ENCODE measurements at places on chromosomes 12 and 14.
A peak's percentile ranks its signal among the peaks of the same experiment; 100 is the strongest.

DNA sequence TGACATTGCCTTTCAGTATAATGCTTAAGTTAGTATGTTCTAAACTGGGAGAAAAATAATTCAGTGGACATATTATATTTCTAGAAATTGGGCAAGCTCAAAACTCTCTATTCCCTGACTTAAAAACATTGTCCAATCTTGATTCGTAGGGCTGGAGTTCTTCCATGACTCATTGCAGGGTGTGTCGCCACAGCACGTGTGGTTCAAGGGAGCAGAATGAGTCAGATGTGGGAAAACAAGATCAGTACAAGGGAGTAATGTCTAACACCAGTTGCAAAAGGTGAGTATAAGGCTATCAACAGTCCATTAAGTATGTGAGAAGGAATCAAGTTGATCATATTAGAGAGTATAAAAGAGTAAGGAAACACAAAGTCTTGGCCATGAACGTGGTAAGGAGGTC lies 887.0 kb downstream of the TMTC2 start:
- DNase-seq = no peak

DNA sequence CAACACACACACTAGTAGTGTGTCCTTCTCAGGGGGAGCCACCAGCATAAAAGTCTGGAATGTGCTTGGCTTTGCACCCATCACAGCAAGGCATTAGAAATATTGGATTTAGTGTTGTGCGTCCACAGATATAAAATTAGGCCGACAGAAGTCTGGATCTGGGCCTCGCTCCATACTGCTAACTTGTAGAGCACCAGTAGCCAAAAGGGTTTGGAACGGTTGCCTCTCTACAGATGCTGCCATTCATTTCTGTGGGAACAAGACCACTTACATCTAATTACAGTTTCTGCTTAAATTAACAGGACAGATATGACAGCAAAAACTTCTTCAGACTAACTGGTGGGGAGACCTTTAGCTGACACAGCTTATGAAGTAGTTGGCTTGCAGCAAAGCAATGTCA lies 94.2 kb downstream of the EXOC5 start:
- DNase-seq = no peak

DNA sequence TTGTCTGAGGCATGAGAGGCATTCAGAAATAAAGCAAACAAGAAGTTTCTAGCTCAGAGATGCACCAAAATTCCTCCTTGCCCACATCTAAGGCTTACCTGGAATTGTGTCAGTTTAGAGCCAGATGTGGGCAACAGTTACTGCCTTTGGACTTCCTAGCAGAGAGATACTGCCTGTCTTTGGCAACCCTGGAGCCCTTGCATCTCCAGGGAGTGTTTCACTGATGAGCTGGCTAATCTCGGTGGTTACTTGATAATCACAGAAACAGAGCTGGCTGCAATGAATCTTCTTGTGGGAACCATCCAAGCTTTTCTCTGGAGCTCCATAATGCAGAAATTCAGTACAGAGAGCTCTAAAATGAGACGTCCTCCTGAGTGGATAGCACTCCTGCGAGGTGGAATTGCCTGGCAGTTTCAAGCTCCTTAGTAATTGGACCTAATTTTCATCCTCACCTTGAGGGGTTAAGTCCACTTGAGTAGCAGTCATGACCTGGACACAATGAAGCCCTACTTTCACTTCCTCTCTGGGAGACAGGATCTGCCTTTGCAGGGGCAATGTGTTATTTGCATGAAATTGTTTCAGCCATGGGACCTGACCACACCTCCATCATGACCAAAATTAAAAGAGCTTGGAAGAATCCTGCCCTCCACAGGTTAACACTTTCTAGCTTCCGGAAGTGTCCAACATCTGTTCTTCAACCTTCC lies 108.8 kb upstream of the ARHGAP5 start:
- DNase-seq = peak; percentile 31

GRCh38 chr12:14373217-14373616 lies 7.7 kb downstream of the ATF7IP start:
- DNase-seq = peak; percentile 86

DNA sequence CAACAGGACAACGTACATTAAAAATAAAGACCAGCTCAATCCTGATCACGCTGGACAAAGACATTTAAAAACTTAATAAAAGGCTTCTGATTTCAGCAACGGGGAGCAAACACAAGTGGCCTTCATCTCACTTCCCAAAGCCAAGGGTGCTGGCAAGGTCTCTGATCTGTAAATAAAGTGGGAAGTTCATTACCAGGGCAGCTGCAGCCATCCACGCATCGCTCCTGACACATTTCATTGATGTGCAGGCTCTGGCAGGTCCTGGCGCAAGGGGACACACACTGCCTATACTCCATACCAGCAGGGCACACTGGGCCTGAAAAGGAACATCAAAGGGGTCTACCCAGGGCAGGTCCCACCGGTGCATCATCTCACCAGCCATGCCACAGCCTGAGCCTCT lies 51.0 kb downstream of the VWF start:
- DNase-seq = no peak

GRCh38 chr12:111600205-111600642 lies 1.1 kb upstream of the ATXN2 start:
- DNase-seq = no peak

GRCh38 chr12:42180990-42181596 lies 36.4 kb upstream of the GXYLT1 start:
- no peak for DNase-seq

- no peak for DNase-seq
These were observed 16.2 kb upstream of the SDR39U1 start for GRCh38 chr14:24458736-24459135.

DNA sequence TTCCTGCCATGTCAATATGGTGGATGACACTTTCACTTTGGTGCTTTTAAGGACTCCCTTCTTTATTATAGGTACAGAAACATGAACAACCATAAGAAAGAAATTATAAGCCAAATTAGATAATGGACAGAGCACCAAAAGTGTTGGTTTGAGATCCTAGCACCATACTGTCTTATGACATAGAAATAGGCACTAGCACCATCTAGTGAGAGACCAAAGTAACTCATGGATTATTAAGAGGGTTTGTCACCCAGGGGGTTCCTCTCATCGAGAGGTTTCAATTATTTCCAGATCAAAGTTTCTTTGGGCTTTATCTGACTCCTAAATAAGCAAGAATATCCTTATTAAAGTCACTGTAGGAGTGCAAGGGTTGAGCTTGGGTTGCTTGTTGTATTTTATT lies 153.0 kb upstream of the DIO2 start:
- peak; percentile 51 for DNase-seq

GRCh38 chr12:40165179-40165578 lies 59.3 kb upstream of the SLC2A13 start:
- no peak for DNase-seq

DNA sequence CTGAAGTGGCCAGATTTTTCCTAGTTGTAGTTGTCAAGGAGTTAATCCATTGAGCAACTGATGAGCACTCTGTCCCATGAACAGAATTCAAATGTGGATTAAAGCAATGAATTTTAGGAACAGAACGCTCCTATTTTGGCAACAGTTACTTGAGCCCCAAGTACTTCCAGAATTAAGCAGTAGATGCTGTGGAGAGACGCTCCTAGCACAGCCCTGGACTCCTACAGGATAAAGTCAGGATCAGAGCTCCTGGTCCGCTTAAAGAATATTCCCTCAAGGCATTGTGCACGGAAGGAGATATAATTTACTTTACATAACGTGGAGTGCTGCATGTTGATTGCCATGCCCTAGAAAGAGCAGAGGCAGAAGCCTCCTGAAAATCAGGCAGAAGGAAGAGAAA lies 53.4 kb downstream of the FLRT2 start:
- DNase-seq = no peak

DNA sequence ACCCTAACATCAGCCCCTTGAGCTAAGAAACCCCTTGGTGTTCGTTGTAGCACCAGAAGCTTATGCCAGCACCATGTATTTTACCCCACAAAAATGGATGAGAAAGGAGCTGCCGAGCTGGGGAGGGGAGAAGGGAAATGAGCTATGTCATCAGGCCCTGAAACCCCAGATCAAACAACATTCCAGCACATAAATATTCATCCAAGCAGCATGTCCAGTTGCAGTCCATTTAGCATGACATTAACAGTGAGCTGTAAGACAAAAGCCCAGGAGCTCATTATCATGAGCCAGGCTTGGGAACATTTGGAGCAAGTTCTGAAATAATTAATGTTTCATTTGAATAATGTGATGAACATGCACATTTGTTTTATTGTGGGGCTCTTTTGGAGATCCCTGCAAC lies 630.1 kb upstream of the TMEM132C start:
- DNase-seq = no peak

DNA sequence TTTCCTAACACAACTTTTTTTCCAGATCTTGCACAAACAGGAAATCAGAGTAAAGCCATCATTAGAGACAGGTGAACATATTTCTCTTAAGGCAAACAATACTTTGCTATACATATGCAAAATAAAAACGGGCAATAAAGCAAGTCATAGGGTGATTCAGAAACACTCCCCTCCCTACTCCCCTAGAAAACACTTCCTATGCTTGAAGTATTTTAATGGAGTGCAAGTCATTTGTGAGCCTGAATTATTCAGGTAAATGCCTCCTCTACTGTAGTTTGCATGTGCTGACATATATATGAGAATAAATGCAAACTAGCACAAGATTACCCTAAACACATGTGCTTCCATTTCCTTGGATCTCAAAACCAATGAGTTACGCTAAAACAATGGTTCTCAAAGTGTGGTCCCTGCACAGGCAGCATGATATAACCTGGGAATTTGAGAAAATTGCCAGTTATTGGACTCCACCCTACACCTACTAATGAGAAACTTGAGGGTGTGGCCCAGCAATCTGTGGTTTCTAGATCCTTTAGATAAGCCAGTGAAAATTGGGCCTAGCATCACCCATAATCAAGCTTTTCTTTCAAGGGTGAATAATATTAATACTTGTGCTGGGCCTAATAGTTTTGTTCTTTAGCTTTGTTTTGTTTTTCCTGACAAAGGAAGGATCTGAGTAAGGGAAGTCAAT lies 159.7 kb upstream of the BMP4 start:
- no peak for DNase-seq

DNA sequence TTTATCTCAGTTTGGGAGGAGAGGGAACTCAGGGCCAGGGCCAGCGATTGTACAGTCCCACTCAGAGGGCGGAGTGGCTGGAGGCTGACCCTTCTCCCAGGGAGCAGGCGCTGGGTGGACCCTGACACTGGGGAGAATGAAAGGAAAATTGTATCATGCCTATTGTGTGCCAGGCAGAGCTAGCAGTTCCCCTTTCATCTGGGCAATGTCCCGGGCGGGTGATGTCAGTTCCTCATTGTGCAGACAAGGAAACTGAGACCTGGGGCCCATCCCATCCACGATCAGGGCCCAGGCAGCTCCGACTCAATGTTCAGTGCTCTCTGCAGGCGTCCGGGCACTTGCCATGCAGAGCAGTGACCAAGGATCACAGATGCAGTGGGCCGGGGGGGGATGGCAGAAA lies 101.9 kb upstream of the RTL1 start:
- no peak for DNase-seq

GRCh38 chr14:99255621-99256482 lies 16.1 kb downstream of the BCL11B start:
- no peak for DNase-seq

- DNase-seq = peak; percentile 22
These were observed 507 bp downstream of the BAZ2A start for GRCh38 chr12:56629459-56630179.

DNA sequence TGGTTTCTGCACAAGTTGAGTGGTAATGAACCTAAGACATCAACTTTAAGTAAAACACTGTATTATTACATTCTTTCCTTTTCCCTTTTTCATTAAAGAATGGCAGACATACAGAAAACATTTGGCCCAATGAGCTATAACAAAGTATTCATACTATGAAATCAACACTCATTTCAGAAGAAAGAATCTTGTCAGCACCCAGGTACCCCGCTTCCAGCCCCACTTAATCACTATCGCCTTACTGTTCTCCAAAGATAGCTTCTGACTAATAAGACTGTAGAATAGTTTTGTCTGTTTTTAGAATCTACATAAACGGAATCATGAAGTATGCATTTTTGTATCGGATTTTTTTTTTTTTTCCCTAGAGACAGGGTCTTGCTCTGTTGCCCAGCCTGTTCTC lies 9.5 kb downstream of the CNTN1 start:
- DNase-seq = no peak

DNA sequence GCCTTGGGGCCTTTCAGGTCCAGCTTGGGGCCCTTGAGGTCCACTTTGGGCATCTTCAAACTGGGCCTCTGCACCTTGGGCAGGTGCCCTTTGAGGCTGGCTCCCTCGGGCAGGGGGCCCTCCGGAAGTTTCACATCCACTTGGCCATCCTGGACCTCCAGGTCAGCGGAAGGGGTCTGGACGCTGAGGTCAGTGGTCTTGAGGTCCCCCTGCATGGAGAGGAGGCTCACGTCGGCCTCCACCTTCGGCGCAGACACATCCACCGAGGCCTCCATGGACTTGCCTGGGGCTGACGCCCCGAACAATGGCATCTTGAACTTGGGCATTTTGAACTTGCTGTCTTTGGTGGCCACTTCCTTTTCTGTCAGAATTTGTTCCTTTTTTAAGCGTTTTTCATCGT lies 25.1 kb downstream of the AHNAK2 start:
- DNase-seq = no peak

GRCh38 chr12:25698772-25699171 lies 145.7 kb upstream of the LMNTD1 start:
- peak; percentile 21 for DNase-seq

DNA sequence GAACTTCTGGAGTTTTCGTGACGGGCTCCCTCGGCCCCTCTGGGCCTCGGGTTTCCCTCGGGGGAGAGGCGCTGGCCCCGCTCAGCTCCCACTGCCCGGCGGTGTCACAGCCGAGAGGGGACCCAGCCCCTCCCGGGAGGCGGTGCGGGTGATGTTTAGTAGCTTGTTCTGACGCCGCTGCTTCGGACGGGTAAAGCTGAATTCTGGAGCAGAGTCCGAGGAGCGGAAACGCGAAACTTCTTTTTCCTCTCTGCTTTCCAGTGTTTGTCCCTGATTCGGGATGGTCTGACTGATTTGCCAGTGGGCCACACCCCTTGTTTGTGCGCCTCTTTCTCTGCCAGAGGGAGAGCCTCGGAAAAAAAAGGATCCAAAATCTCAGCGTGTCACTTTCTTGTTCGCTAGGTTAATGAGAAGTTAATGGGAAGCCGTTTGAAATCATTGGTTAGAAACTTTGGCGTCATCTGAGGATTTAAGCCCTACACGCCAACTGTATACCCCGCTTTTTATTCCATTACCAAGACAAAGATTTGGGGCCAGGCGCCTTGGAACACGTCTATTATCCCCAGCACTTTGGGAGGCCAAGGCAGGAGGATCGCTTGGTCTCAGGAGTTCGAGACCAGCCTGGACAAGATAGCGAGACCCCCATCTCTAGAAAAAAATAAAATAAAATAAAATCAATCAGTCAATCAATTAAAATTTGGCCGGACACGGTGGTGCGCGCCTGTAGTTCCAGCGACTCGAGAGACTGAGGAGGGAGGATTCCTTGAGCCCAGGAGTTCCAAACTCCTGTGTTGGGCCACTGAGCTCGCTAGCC lies 756 bp downstream of the TULP3 start:
- peak; percentile 76 for DNase-seq

Data from fibroblast of the aortic adventitia (primary cell).